Activated T-helper 1 cell treated with anti-CD3 and anti-CD28 coated beads, Interleukin-12 subunit alpha, Interleukin-12 subunit beta, Interleukin-2, Interleukin-4 antibody, amounts not matched to agents 30 ng/mL and 10 ng/mL and 1 ng/mL, durations not matched to agents 14 hours and 24 hours and 36 hours (primary cell): ENCODE measurements at places on chromosomes 16 and 17. TPM values are rescaled to one million over a fixed set of nuclear protein-coding genes. Genes with fewer than 3 reads are reported as not detected.

DNA sequence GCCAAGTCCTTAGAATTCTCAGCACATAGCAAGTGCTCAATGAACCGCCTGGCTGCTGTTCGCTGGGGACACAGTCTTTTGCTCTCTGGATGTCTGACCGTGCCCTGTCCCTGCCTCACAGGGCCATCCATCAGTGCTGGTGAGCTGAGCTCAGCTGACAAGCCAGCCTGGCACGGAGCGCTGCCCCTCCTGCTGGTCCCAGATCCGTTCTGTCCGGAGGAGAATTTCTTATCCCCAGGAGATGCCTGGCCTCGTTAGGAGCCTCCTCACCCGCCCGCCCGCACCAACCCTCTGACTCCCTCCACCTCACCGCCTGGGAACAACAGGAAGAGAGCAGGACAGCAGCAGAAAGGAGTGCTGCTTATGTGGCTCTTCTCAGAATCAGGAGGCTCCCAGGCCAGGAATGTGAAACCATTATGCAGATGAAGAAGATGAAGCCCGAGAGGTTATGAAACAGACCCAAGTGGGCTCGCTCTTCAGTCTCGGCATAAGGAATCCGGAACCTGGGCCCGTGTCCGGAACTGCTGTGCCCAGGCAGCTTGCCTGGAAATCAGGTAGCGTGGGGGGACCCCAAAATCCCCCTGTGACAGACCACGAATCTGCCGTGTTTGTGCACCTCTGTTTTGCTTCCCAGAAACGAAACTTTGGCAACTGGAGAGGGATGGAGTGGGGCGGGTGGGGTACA, 28.8 kb upstream of the RMI2 start:
- peaks cover 39% of the 10 kb centered on the region for H3K4me1 ChIP-seq
- DNase-seq = no peak
- H3K27me3 ChIP-seq = no peaks in the 10 kb centered on the region
- H3K27ac ChIP-seq = no peak overlapping the region

DNA sequence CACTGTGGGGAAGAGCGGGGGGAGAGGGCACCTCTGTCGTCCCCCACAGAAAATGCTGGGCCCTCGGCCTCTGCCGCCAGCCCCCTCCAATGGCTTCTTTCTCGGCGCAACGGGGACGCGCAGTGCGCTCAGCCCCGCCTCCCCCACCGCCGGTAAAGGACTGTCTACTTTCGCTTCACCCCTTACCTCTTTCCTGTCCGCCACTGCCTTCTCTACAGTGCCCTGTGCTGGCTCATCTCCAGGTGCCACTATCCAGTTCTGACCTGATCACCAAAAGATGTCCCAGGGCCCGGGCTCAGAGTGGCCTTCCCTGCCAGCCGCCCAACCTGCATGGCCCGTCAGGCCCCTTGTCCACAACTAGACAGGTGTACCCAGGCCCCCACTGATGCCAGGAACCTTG, 7.3 kb downstream of the ENDOV start:
- peaks cover 7% of the 10 kb centered on the region for H3K36me3 ChIP-seq
- no peak for DNase-seq
- peaks cover 2% of the 10 kb centered on the region for H3K27me3 ChIP-seq

DNA sequence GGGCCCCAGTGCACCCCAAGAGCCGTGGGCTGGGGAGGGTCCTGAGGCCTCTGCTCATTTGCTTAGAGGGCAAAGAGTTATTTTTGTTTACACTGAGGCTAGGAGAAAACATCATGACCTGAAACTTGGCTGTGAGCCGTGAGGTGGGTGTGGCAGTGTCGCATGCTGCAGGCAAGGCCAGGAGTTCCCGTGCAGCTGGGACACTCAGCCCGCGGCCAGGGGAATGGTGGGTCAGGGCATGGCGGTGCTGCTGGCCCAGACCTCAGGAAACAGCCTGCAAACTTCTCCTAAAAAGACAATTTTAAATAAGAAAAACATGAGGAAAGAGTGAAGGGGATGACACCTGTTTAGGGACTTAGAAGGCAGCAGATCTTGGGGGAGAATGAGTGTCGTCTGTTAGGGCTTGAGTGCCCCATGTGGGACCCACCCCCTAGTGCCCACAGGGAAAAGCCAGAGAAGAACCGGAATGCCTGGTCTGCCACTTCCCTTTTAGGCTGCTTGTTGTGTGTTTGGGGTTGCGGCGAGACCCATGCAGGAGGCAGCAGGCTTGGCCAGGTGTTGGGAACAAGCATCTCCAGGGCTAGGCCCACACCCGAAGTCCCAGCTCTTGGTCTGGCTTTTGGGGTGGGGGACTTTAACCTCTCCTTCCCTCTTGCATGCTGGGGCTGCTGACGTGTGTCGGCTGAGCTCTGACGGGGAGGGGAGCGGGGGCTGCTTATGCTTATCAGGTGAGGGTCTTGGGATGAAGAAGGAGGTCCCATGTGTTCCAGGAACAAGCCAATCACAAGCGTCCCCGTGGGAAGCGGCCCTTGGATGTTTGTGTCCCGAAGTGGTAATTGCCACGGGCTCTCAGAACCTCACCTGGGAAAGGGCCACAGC, 80.9 kb upstream of the GNG13 start:
- DNase-seq = no peak
- H3K27me3 ChIP-seq = no peaks in the 10 kb centered on the region
- no peak overlapping the region for H3K27ac ChIP-seq
- no peaks in the 10 kb centered on the region for H3K4me1 ChIP-seq
- no peaks in the 10 kb centered on the region for H3K36me3 ChIP-seq

DNA sequence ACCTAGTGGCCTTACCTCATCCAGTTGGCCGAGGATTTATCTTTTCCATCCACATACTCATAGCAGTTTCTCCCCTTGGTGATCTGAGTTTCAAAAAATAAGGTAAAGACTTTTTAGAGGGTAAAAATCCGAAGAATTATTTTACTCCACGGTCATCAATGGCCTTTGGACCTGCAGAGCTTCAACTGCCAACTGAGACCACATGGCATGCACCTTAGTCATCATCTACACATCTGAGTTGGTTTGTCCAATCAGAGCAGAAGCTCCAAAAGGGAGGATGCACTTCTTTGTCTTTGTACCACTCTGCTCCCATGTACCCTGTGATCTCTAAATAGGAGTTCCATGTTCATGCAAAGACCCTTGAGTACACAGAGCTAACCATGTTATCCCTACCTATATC, 15.7 kb downstream of the PRDM7 start:
- no peaks in the 10 kb centered on the region for H3K4me1 ChIP-seq
- H3K27ac ChIP-seq = no peak overlapping the region
- peaks cover 12% of the 10 kb centered on the region for H3K27me3 ChIP-seq
- H3K36me3 ChIP-seq = no peaks in the 10 kb centered on the region
- H3K4me3 ChIP-seq = no peak overlapping the region
- no peak for DNase-seq

DNA sequence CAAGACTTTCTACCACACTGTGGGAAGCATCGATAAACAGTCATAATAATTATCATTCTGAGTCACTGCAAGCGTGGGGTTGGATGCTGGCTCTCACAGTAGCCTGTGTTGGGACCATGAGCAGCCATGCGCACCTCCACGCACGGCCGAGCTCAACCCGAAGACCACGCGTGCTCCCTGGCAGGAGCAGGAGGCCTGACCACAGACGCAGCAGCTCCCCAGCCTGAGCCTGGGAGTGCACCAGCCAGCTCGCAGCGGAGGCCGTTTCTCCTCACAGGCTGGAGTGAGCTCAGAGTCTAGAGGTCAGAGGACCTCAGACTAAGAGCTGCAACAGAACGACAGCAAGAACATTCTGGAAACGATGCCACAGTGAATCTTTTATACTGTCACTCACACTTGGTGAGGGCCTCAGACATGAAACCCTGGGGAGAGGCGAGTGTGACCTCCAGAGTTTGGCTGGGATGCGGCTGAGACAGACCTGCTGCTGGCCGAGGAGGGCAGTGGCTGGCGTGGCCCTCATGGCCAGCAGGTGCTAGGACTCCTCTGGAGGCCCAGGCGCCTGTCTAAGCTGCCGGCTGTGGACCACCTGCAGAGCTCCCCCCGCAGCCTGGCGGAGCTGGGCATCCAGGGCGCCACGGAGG, 6.0 kb downstream of the NDUFAF8 start:
- DNase-seq = no peak
- peaks cover 2% of the 10 kb centered on the region for H3K27me3 ChIP-seq
- peaks cover 5% of the 10 kb centered on the region for H3K4me1 ChIP-seq
- H3K36me3 ChIP-seq = peaks cover 13% of the 10 kb centered on the region

- H3K36me3 ChIP-seq = no peaks in the 10 kb centered on the region
- no peaks in the 10 kb centered on the region for H3K4me1 ChIP-seq
- H3K4me3 ChIP-seq = no peak overlapping the region
- no peak overlapping the region for H3K27ac ChIP-seq
- H3K27me3 ChIP-seq = no peaks in the 10 kb centered on the region
- DNase-seq = no peak
Observed at GRCh38 chr16:53984936-53985335, 281.0 kb downstream of the FTO start.

The TAF15 gene
- total RNA-seq = 311 and 322 TPM in 2 replicates

The HEATR9 gene
- total RNA-seq = 0.13 TPM in 1 of 2 replicates, not detected in the other
